Mucosa of gallbladder (tissue), 1 donor: ENCODE measurements at places on chromosomes 3 and 15. TPM values are rescaled to one million over a fixed set of nuclear protein-coding genes. Genes with fewer than 3 reads are reported as not detected.

Gene HRG
- 0.49 TPM for total RNA-seq

- no peak for DNase-seq
Observed at GRCh38 chr15:85756411-85757072, 38.2 kb downstream of the KLHL25 start.

DNA sequence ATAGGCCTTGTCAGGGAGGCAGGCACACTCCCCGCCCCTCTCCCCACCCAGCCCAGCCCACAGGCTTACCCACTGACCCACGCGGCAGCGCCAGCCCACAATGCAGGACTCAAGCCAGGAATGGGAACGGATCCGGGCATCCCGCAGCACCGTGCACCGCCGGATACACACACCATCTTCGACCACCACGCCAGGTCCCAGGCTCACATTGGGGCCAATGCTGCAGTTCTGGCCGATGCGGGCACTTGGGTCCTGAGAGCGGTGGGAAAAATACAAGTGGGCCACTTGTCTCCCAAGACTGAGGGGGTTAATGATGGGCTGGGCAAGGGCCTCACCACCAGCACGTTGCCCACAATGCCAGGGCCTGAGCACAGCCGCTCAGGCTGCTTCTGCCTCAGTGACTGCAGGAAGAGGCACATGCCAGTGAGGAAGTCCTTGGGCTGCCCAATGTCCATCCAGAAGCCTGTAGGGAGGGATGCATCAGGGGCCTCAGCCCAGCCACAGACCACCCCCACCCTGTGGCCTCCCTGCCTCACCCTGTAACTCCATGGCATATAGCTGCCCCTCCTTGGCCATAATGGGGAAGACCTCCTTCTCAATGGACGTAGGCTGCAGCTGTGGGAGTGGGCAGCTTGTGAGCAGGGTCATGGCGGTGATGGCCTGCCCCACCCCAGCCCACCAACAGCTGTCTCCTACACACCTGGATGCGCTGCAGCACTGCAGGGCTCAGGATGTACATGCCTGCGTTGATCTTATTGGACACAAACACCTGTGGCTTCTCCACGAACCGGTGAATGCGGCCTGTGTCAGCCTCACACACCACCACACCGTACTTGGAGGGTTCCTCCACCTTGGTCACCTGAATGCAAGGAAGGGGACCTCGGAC is 1.6 kb downstream of the GMPPB start:
- no peak for DNase-seq

Gene CFAP91
- total RNA-seq = 6.7 TPM

DNA sequence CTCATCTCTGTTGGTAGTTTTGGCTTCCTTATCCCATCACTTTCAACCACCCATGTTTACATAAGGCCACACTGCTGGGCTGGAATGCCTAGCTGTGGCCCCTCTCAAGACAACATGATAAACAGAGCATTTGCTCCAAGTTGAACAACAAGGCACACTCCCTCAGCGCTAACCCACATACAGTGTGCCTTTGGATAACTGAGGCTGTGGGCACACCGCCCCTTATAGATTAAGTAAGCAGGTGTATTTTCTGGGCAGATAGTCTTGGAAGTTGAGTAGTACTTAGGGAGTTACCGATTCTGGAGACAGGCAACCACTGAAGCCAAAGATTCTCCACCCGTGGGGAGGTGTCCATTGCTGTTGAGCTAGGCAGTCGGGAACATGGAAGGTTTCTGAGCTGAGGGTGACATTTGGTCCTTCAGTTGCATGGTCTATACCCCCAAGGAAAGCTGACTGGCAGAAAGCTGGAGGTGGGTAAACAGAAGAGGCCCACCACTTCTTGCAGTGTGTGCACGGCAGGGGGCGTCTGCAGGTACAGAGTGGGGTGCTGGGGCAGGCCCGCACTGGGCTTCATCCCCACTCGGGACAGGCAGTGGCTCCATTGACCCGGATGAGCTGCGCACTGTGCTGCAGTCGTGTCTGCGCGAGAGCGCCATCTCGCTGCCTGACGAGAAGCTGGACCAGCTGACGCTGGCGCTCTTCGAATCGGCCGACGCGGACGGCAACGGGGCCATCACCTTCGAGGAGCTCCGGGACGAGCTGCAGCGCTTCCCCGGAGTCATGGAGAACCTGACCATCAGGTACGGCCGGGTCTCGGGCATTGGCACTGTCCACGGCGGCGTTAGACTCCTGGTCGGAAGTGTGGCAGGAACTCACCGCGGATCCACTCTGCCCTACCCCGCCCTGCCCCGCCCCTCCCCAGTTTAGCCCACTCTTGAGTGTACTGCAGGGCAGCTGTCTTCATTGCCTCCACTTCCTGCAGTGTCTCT is 16.8 kb downstream of the NOX5 start:
- DNase-seq = peak; percentile 48

DNA sequence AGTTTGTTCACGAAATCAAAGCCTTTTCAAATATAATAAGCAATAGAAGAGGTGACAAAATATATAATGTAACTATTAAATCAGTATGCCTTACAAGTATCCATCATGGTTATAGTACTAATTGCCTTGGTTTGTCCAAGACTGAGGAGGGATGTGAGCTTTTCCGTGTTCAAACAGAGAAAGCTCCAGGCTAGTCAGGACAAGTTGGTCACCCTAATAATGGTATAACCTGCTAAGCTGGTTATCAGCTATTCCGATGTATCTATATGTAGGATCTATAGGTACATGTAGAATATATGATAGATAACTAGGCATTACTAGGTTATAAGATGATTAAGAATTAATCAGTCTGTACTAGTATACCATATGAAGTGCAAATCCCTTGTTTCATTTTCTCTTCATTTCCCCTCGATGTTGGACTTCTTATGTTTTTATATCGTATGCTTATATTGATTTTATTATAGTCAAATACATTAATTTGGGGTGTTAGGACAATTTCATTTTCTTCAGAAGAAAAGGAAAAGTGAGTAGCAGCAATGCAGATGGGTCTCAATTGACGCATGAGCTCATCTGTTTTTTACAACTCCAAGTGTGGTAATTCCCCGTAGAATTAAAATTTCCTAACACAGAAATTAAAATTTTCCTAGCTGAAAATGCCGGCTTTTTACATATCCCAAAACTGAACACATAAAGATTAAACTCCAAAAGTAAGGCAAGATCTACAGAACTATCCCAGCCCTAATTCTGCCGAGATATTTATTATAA is 419.1 kb downstream of the TIGIT start:
- no peak for DNase-seq

GRCh38 chr3:173529062-173529711 is 131.6 kb downstream of the NLGN1 start:
- no peak for DNase-seq

Gene ERC2
- total RNA-seq = 4.2 TPM

Gene TTLL13
- total RNA-seq = 0.32 TPM

DNA sequence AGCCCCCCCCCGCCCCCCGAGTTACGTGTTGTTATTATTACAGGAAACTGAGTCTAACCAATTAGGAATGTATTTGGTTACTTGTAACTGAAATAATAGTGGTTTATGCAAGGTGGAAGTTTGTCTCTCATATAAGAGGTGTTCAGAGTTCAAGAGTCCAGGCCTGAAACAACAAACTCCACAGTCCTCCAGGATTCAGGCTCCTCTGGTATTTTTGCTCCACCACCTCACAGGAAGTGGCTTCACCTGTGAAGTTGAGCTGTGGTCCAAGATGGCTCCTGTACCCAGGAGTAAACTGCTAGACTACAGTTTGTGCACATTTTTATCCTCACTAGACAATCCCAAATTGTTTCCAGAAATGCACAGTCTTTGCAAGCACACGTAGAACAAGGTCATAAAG is 27.3 kb downstream of the MOBP start:
- no peak for DNase-seq

DNA sequence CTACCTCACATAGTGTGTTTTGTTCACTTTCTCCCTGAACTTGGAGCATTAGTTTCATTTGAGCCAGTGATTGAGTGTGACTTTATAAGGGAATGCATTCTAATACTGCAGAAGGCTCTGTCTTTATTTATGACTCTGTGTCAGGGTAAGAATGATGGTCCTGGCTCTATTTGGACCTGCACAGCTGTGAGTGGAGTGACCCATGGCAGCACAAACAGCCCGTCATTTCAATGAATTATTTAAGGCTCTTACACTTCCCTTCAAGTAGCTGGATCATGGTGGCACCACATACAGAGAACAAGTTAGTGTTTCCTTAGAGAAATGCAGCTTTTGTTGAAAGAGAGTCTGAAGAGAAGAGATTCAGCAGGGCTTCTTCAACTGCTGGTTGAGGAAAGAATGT is 16.4 kb downstream of the TMEM108 start:
- DNase-seq = no peak
